ENCODE measurements at places on chromosomes 16 and 17. TPM values are rescaled to one million over a fixed set of nuclear protein-coding genes. Genes with fewer than 3 reads are reported as not detected.

PRSS27 gene
- under 0.01 TPM for total RNA-seq

NME1 gene
- total RNA-seq: 261 TPM

CSH1 gene
- not detected for total RNA-seq

CDC42EP4 gene
- 16.1 TPM for total RNA-seq

MT2A gene
- total RNA-seq: 25.5 TPM

SCARF1 gene
- total RNA-seq: 0.28 TPM

KCNJ18 gene
- not detected for total RNA-seq

ZKSCAN2 gene
- total RNA-seq: 4.7 TPM

ACSM5 gene
- total RNA-seq: not detected

HIC1 gene
- 10.4 TPM for total RNA-seq

PRRT2 gene
- 0.90 TPM for total RNA-seq

CDH16 gene
- not detected for total RNA-seq

HIGD1B gene
- not detected for total RNA-seq

C17orf78 gene
- total RNA-seq: not detected

All from IMR-90 (cell line).